ENCODE measurements at places on chromosomes 12 and 14.

- no peak for DNase-seq
These were observed 66.0 kb upstream of the TRAF3 start for GRCh38 chr14:102711207-102711606.

DNA sequence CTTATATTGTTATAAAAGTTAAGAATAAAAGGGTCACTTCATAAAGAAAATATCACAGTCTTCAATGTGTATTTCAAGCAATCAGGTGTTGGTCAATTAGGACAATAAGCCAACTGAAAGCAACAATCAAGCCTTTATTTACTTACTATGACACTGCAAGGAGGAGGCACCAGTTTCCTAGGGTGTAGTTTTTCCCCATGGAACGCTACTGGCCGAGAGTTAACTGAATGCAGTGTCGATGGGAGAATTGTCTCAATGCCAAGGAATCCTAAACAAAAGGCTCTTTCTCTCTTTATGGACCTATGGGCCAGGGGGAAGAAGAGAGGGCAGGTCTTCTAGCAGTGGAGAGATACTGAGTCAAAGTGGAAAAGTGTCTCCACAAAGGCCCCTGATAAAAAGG, 142.4 kb downstream of the CMAS start:
- DNase-seq = no peak

DNA sequence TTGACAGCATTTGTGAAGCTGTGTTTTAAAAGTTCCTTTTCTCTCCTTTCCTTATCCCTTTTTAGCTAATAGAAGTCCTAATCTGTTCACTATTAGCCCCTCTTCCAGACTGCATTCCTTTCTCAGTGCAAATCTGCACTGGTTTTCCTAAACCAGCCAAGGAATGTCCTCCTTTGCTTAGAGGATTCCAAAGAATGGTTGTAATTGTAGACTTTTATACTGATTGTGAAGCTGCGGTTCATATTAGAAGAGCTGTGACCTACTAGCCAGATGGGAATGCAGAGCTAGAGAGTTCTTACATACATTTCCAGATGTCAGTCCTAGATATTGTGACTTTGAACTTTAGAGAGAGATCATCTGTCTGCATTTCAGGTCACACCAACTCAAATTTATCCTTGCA, 79.8 kb downstream of the MYRFL start:
- DNase-seq = no peak

- no peak for DNase-seq
These were observed 17.1 kb downstream of the PDZRN4 start for GRCh38 chr12:41205070-41205709.

- DNase-seq = no peak
These were observed 20.2 kb upstream of the DUSP16 start for GRCh38 chr12:12582895-12583303.

Measured in globus pallidus (tissue), 1 donor.